ENCODE measurements at places on chromosomes 4 and X. TPM values are rescaled to one million over a fixed set of nuclear protein-coding genes. Genes with fewer than 3 reads are reported as not detected.

DNA sequence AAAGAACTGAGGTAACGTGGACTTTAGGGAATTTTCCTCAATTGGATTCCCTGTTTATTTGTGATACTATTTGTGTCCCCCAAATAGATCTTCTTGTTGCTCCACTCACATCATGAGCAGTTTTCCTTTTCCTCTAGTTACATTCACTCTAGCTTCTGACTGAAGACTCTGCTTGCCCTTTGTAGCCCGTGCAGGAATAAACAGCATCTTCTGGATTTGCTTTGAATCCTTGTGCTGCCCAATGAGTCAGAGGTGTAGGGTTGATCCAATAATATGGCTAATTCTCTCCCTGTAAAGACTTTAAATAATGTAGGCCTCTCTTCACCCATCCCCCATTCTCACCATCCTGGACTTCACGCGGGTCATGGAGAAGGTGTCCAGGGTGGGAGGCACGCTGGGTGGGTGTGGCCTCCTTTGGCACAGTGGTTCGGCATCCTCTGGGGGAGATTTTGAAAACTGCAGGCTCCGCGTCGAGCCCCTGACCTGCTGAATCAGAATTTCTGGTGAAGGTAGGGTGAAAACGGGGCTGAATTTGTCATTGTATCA is 9.0 kb downstream of the HAND2 start:
- H3K4me3 ChIP-seq: peak overlapping the region; percentile 22
- DNase-seq: no peak
- H3K4me1 ChIP-seq: peaks cover 13% of the 10 kb centered on the region
- peaks cover 22% of the 10 kb centered on the region for H3K36me3 ChIP-seq

DNA sequence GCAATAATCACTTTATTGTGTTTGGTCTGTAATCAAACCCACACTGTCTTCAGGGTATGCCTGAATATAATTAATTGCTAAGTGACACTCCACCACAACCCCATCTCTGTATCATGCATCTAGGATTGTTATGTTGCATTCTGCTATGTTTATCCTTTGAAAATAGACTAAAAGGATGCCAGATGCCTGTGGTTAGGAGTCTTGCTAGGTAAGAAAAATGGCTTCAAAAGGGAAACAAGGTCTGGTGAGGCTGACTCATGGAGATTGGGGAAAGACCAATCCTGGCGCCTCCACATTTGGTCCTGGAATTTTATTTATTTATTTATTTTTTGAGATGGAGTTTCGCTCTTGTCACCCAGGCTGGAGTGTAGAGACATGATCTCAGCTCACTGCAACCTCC is 360.5 kb upstream of the SLC7A11 start:
- H3K4me1 ChIP-seq: no peaks in the 10 kb centered on the region
- DNase-seq: no peak
- no peak overlapping the region for H3K27ac ChIP-seq
- H3K36me3 ChIP-seq: no peaks in the 10 kb centered on the region

GRCh38 chrX:113222305-113222704 is 381.7 kb upstream of the AMOT start:
- H3K4me1 ChIP-seq: no peaks in the 10 kb centered on the region
- H3K4me3 ChIP-seq: no peak overlapping the region
- no peak overlapping the region for H3K27ac ChIP-seq

DNA sequence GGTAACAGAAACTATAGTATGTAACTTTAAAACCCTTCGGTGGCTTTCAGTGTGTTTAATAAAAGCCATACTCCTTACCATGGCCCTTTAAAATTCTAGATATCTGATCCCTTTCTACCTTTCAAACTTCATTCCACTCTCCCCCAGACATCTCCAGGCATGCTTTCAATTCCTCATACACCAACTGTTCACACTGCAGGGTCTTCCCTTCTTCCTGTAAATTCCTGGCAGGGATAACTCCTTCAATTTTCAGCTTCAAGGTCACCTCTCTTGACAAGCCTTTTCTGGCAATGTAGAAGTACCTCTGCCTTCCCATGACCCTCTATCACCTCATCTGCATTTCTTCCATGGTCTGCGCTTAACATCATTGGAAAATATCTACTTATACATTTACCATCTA is 60.8 kb downstream of the WDFY3 start:
- no peak overlapping the region for H3K27ac ChIP-seq
- H3K36me3 ChIP-seq: no peaks in the 10 kb centered on the region
- H3K27me3 ChIP-seq: no peaks in the 10 kb centered on the region
- no peaks in the 10 kb centered on the region for H3K4me1 ChIP-seq
- H3K4me3 ChIP-seq: no peak overlapping the region
- DNase-seq: no peak

- no peak for DNase-seq
- no peaks in the 10 kb centered on the region for H3K27me3 ChIP-seq
- peaks cover 4% of the 10 kb centered on the region for H3K36me3 ChIP-seq
Observed at GRCh38 chr4:8067274-8067936, 91.2 kb downstream of the ABLIM2 start.

DNA sequence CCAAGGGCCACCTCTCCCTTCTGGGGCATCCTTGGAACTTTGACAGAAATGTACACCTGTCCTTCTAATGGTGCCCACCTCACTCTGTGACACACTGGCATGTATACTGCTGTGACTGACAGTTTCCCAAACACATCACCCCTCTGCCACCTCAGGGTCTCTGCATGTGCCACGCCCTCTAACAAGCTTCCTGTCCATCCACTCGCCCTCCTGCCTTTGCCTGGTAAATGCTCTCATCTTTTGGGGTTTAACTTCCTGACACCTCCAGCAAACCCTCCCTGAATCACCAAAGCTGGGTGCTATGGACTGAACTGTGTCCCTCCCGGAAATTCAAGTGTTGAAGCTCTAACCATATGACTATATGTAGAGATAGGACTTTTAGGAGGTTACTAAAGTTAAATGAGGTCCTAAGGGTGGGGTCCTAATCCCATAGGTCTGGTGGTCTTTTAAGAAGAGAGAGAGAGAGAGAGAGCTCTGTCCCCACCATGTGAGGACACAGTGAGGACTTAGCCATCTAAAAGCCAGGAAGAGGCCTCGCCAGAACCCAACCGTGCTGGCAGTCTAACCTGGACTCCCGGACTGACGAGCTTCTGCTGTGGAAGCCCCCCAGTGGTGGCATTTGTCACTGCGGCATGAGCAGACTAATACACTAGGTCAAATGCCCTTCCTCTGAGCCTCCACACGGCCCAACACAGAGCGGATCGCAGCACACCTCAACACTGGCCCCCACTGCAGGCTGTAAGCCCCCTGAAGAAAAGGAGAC is 95.6 kb downstream of the AFAP1 start:
- DNase-seq: peak; percentile 65
- peaks cover 21% of the 10 kb centered on the region for H3K4me1 ChIP-seq
- no peaks in the 10 kb centered on the region for H3K27me3 ChIP-seq
- H3K4me3 ChIP-seq: no peak overlapping the region

DNA sequence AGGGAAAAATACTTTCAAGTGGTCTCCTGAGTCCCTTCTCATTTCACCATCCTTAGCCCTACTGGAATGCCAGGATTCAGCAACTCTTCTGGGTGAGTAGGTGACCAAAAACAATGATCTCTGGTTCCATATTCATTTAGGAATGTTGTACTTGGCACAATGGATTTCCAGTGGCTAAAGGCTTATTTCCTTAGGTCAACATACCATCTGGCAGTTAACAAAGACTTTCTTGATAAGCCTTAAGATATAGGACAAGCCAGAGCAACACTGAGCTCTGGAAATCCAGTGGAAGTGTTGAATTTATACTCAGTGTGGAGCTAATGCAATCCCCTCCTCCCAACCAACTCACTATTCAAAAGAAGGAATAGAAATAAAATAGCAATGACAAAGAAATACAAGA is 139.4 kb upstream of the EMCN start:
- H3K36me3 ChIP-seq: no peaks in the 10 kb centered on the region
- peaks cover 2% of the 10 kb centered on the region for H3K27me3 ChIP-seq
- no peaks in the 10 kb centered on the region for H3K4me1 ChIP-seq
- no peak overlapping the region for H3K27ac ChIP-seq
- H3K4me3 ChIP-seq: no peak overlapping the region
- DNase-seq: no peak

GRCh38 chrX:24676403-24677024 is 17.2 kb upstream of the POLA1 start:
- no peak overlapping the region for H3K4me3 ChIP-seq
- H3K4me1 ChIP-seq: no peaks in the 10 kb centered on the region
- no peak overlapping the region for H3K27ac ChIP-seq
- H3K27me3 ChIP-seq: peaks cover 8% of the 10 kb centered on the region
- peak; percentile 8 for DNase-seq

DNA sequence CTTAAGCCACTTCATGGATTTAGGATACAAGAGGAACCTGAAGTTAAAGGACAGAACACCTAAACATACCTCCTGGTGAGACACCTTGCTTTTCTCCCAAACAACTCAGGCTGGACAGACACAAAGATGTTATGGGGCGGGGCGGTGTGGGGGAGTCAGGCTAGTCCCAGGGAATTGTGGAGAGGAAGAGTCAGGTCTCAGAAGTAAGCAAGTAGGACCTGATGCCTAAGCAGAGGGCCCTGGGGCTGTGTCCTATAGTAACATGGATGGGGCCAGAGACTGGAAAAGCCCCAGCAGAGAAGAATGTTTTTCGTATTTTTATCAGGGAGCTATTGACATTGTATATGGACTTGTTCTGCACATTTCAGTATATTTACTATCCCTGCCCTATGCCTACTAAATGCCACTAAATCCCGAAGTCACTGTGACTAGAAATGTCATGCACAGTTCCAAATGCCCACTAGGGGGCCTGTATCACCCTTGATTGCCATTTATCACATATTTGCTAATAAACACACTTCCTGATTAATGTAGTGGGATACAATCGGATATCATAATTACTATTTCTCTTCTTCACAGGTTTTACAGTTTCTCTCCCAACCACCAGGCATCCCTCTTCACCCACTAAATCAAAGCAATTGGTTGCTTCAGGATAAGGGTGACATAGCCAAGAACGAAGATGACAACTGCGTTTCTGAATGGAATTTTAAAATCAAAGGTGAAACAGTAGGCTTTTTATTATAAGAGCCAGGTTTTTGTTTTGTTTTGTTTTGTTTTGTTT is 23.8 kb upstream of the ARHGAP10 start:
- no peak overlapping the region for H3K27ac ChIP-seq
- peaks cover 7% of the 10 kb centered on the region for H3K4me1 ChIP-seq
- H3K27me3 ChIP-seq: peaks cover 2% of the 10 kb centered on the region
- DNase-seq: peak; percentile 59
- H3K4me3 ChIP-seq: no peak overlapping the region
- H3K36me3 ChIP-seq: no peaks in the 10 kb centered on the region

- H3K36me3 ChIP-seq: no peaks in the 10 kb centered on the region
- H3K27me3 ChIP-seq: peaks cover 4% of the 10 kb centered on the region
- H3K4me3 ChIP-seq: no peak overlapping the region
- H3K4me1 ChIP-seq: peaks cover 2% of the 10 kb centered on the region
- H3K27ac ChIP-seq: no peak overlapping the region
- no peak for DNase-seq
Observed at GRCh38 chr4:114396808-114397207, 201.8 kb upstream of the UGT8 start.

- no peak overlapping the region for H3K27ac ChIP-seq
- no peaks in the 10 kb centered on the region for H3K4me1 ChIP-seq
- DNase-seq: no peak
- H3K27me3 ChIP-seq: no peaks in the 10 kb centered on the region
- no peak overlapping the region for H3K4me3 ChIP-seq
- no peaks in the 10 kb centered on the region for H3K36me3 ChIP-seq
Observed at GRCh38 chrX:44474410-44474809, 68.2 kb downstream of the FUNDC1 start.

Gene SLC49A3
- total RNA-seq: 0.35 TPM
